ENCODE measurements at places on chromosomes 13 and 19.

GRCh38 chr19:31448221-31448657 lies 99.0 kb upstream of the TSHZ3 start:
- no peak for DNase-seq

GRCh38 chr19:18904334-18905057 lies 8.5 kb upstream of the CERS1 start:
- peak; percentile 59 for DNase-seq

DNA sequence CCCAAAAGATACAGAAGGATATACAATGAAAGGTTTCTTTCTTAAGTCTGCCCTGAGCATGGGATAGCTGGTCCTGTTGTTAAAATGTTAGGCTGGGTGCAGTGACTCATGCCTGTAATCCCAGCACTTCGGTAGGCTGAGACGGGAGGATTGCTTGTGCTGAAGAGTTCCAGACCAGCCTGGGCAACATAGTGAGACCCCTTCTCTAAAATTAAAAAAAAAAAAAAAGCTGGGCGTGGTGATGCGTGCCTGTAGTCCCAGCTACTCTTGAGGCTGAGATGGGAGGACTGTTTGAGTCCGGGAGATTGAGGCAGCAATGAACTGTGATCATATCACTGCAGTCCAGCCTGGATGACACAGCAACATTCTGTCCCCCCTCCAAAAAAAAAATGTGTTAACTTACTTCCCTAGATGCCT lies 52.5 kb upstream of the SHKBP1 start:
- DNase-seq: no peak

DNA sequence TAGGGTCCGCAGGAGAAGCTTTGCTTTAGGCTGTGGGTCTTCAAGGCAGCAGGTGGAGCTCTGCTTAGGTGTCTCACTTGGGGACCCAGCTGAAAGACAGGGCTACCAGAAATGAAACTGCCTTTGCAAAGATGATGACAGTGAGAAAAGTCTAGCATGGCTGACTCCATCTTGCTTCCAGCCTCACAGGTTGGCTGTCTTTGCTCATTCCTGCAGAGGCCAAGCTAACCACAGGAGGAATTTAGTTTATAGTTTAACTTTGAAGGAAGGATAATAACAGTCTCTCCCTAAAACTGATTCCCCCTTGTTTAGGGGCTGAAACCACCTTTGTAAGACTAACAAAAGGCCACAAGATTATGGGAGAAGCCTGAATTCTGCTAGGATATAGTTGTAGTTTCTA lies 252.4 kb downstream of the UQCRFS1 start:
- no peak for DNase-seq

GRCh38 chr19:585551-586110 lies 4.0 kb upstream of the HCN2 start:
- DNase-seq: no peak

GRCh38 chr19:18725841-18726770 lies 42.6 kb downstream of the CRTC1 start:
- DNase-seq: no peak

DNA sequence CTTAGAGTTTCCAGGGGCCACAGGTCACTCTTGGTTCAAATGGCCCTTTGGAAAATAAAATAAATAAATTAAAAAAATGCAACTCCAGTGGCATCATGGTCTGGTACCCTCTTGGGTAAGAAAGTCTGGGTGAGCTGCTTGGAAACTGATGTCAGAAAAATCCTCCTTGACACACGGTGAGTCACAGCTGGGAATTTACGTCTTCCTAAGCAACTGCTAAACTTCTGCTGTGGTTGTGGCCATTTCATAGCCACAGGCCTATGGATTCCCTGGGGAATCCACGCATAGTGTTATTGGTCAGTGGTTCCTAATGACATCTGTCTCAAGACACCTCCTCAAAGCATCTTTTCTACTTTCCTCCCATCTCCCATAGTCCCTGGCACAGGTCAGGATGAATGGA lies 220.8 kb downstream of the COG6 start:
- DNase-seq: no peak

DNA sequence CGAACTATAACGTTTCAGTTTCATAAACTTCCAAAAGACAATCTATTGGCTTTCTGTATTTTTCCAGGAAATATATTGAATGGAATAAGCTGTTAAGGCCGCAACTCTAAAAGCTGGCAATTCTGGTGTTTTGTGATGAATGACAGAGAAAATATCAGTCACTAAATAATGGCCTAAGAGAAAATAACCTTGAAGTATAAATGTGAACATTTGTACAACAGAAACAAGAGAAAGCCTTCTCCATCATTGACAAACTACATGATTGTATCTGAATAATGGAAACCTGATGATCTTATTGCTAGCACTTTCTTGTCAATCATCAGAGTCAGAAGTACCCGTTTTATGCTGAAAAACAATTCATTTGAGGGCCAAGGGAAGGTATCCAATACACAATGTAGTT lies 134.3 kb downstream of the TRPC4 start:
- DNase-seq: no peak

DNA sequence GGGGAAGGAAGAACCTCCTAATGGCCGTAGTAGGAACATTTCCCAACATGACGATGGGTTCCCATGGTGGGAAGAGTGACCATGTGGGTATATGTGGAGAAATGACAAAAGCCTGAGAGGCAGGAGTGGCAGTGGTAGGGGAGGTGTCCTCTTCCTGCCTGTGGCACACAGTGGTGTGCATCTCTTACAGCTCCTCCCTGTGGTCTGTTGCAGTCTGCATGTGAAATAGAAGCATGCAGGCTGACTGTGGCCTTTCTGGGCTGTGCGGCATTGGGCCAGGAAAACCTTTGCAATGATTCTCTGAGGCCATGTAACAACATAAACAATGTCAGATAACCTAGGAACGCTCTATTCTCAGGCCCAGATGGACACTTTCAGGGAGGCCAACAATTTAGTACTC lies 84.0 kb downstream of the LACC1 start:
- no peak for DNase-seq

- DNase-seq: no peak
Measured at GRCh38 chr13:113145911-113146598, 12.4 kb upstream of the PROZ start.

DNA sequence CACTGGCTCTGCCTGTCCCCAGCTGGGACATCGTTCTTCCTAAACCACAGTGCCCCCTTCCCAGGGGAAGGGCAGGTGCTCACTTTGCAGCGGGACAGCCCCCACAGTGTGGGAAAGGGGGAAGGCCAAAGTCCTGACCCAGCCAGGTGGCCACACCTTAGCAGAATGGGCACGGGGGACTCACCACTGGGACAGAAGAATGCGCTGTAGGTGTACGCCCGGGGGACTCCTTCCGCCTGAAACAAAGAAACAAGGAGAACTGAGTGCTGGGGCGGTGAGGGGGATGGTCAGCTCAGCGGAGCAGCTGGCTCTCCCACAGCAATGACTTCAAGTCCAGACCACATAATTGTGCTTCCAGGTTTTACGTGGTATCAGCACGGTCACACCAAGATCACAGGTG lies 49.4 kb downstream of the F2RL3 start:
- no peak for DNase-seq

GRCh38 chr19:3507371-3508120 lies 1.4 kb downstream of the FZR1 start:
- no peak for DNase-seq

DNA sequence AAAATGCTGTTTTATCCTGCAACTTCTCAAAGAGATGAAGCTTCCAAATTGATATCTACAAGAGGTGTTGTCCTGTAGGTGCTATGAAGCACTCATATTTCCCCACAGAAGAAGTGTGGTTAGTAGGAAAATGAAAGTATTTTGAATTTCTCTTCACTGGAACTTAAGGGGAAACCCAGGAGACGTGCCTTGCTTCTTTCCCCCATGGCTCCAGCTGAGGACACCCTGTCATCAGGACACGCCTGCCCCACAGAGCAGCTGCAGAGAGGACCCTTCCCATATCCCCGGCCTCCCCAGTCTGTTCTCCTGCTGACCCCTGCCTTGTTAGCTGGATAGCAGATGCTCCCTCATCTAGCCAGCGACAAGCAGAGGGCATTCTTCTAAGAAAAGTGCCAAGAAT lies 371.3 kb downstream of the COG6 start:
- DNase-seq: no peak

- no peak for DNase-seq
Measured at GRCh38 chr19:16527971-16528521, 14.2 kb downstream of the CHERP start.

DNA sequence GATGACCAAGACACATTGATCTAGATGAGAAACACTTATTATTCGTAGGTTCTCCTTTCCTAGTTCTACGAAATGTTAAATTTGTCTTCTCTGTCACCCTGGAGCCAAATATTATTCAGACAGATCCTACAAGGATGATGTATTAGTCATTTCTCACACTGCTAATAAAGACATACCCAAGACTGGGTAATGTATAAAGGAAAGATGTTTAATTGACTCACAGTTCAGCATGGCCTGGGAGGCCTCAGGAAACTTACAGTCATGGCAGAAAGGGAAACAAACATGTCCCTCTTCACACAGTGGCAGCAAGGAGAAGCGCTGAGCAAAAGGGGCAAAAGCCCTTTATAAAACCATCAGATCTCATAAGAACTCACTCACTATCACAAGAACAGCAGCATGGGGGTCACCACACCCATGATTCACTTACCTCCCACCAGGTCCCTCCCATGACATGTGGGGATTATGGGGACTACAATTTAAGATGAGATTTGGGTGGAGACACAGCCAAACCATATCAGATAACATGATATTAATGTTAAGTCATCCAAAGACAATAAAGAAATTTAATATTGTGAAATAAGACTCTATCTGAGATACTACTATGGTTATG lies 1248.8 kb upstream of the SLC10A2 start:
- no peak for DNase-seq

DNA sequence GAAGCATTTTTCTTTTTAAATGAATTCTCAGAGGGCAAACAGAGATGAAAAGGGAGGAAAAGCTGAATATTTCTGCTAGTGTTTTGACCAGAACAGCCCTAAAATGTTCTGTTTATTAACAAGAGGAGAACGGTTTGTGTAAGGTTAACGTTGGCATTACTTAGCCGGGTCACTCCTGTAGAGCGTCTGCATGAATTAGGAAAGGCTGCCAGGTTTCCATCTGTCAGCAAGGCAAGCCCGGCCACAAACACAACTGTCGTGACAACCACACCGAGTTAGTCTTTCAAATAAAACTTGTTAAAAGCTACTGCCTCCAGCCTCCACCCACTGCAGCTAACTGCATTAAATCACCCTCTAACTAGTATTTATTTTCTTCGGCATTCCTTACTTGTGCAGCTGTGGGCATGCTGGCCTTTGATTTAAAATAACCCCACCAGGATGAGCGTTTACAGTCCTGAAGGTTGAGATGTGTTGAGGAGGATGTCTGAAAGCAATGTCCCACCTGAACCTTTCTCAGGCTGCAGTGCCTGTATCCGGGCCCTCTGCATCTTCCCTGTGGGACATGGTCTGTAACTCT lies 527.9 kb downstream of the FGF9 start:
- DNase-seq: no peak

- peak; percentile 85 for DNase-seq
Measured at GRCh38 chr19:42176990-42177685, 40.3 kb downstream of the DEDD2 start.

DNA sequence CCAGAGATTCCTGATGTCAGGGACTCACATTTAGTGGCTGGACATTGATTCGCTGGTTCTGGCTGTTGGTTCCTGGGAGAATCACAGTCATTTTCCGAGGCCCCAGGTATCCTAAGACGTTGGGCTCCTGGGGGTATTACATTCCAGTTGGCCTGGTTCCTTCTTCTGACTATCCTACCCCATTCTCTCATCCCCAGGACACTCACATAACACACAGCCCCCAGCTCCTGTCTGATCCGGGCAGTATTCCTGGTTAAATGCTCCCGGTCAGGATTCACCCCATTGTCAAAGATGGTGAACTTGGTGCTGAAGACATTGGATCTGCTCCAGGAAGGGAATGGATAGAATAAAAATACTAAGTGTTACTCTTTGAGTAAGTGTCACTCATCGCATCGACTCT lies 11.5 kb downstream of the PPP1R15A start:
- no peak for DNase-seq

DNA sequence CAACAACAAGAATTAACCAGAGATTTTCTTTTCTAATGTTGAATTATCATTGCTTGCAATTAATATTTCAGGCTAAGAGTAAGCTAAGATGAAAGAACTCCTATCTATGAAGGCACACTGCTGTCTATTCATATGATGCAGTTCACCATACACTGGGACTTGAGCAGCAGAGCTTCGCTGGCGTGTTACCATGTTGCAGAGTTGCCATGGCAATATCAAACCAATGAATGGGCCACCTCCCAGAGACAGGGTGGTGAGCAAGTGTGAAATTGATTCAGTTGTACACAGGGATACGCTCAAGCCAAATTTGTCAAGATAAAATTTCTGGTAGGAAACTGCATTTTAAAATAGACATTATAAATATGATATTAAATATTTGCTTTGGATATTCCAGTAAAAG lies 69.3 kb upstream of the MYO16 start:
- no peak for DNase-seq

- no peak for DNase-seq
Measured at GRCh38 chr19:54208784-54209057, 8.1 kb downstream of the RPS9 start.

DNA sequence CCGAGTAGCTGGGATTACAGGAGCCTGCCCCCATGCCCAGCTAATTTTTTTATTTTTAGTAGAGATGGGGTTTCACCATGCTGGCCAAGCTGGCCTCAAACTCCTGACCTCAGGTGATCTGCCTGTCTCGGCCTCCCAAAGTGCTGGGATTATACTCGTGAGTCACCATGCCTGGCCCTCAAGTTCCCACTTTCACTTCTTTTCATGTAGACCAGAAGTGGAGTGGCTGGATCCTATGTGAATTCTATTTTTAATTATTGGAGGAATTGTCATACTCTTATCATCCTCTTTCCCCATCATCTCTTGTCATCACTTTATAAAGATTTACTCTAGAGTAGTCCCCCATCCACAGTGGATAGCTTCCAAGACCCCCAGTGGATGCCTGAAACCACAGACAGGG lies 12.8 kb upstream of the SIGLEC10 start:
- DNase-seq: no peak

DNA sequence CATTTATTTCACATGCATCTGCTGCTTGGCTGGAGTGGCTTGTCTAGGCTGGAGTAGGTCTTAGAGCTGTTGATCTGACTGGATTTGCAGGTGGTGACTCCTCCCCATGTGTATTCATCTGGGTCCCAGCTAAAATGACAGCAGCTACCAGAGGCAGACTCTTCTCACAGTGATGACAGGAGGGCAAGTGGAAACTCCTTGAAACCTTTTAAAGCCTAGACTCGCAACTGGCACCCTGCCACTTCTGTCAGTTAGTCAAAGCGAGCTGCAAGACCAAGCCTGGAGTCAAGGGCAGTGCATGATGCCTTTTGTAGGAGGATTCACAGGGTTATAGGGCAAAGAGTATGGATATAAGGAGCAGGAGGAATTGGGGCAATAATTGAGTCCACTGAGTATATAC lies 65.2 kb downstream of the TEX26 start:
- DNase-seq: no peak

GRCh38 chr13:48066310-48066989 lies 28.5 kb downstream of the MED4 start:
- DNase-seq: no peak

GRCh38 chr13:34667286-34668218 lies 274.5 kb upstream of the NBEA start:
- peak; percentile 74 for DNase-seq

GRCh38 chr13:114008964-114009589 lies 35.2 kb upstream of the C13orf46 start:
- DNase-seq: peak; percentile 20

Data from head of caudate nucleus (tissue), 42 donors.